ENCODE measurements at places on chromosomes 12 and 14. TPM values are rescaled to one million over a fixed set of nuclear protein-coding genes. Genes with fewer than 3 reads are reported as not detected.

Gene AHNAK2
- 0.82 TPM for polyA plus RNA-seq

Gene FLRT2
- 5.1 TPM for polyA plus RNA-seq

Gene KRT79
- polyA plus RNA-seq = not detected

Gene SMAGP
- polyA plus RNA-seq = not detected

Gene GALNT9
- 18.0 TPM for polyA plus RNA-seq

Gene P2RX2
- polyA plus RNA-seq = not detected

Gene TSPAN8
- not detected for polyA plus RNA-seq

Gene DPPA3
- polyA plus RNA-seq = not detected

Gene KERA
- not detected for polyA plus RNA-seq

Gene PIK3C2G
- polyA plus RNA-seq = not detected

Gene TAS2R42
- not detected for polyA plus RNA-seq

Gene GCN1
- polyA plus RNA-seq = 27.4 TPM

Gene LRCOL1
- polyA plus RNA-seq = not detected

Gene LALBA
- polyA plus RNA-seq = not detected

Gene TPPP2
- not detected for polyA plus RNA-seq

Gene PARPBP
- polyA plus RNA-seq = 2.6 TPM

Gene SPTB
- 1.9 TPM for polyA plus RNA-seq

Gene PDZRN4
- 46.7 TPM for polyA plus RNA-seq

Gene CCDC177
- polyA plus RNA-seq = 3.2 TPM

Gene PLEKHH1
- polyA plus RNA-seq = 32.1 TPM

Gene DDX55
- 58.8 TPM for polyA plus RNA-seq

Gene GPR68
- 2.1 TPM for polyA plus RNA-seq

Gene TSPAN31
- polyA plus RNA-seq = 78.1 TPM

Gene PLXNC1
- polyA plus RNA-seq = 76.3 TPM

Gene GLI1
- 4.2 TPM for polyA plus RNA-seq

Gene ANKLE2
- polyA plus RNA-seq = 72.3 TPM

Gene MRPL42
- 236 TPM for polyA plus RNA-seq

Gene FBLN5
- 1.5 TPM for polyA plus RNA-seq
